Amniotic stem cell (primary cell): ENCODE measurements at places on chromosomes 13 and 19.

DNA sequence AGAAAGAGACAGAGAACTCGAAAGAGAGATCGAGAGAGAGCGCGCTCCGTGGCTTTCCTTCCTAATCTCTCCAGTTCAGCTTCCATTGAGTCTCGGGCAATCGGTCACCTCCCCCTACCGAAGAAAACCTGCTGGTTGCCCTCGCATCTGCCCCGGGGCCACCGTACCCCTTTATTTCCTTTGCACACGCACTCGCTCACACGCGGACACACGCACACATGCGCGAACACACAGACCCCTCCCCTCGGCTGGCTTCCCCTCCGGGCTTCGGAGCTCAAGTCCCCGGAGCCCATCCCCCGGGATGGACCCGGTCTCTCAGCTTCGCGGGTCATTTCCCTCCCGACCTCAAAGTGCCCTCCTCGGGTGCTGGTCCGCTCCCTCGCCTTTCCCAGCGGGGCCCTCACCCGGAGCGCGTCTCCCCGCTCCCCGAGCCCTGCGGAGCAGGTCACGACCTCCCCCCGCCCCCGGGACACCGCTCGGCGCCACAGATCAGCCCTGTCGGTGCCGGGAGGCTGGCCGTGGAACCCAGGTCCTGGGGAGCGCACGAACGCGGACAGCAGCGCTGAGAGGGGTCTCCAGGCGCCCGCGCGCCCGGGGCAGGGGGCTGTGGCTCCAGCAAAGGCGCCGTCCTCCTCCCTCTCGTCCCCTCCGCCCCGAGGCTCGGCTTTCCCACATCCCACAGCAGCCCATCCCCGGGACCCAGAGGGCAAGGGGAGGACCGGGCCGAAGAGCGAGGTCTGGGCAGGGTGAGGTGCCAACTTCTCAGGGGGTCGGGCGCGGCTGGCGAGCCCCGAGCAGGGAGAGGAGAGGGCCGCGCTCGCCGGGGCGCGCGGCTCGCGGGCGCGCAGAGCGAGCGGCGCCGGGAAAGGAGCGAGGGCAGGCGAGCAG, 1.8 kb downstream of the DACH1 start:
- DNase-seq: no peak

- no peak for DNase-seq
Measured at GRCh38 chr19:46303322-46303690, 6.5 kb downstream of the HIF3A start.

GRCh38 chr13:100600915-100601314, 12.3 kb upstream of the GGACT start:
- DNase-seq: no peak

GRCh38 chr13:74218291-74218690, 84.1 kb upstream of the KLF12 start:
- no peak for DNase-seq

GRCh38 chr13:100898431-100898830, 223.8 kb upstream of the TMTC4 start:
- no peak for DNase-seq
